ENCODE measurements at places on chromosomes 5 and 9. TPM values are rescaled to one million over a fixed set of nuclear protein-coding genes. Genes with fewer than 3 reads are reported as not detected.

BARX1 gene
- total RNA-seq, result not detected

PCDHGA11 gene
- total RNA-seq, result 2.3 TPM

WNK2 gene
- total RNA-seq, result not detected

NIM1K gene
- total RNA-seq, result 0.37 TPM

TRIO gene
- total RNA-seq, result 199 TPM

KIF20A gene
- total RNA-seq, result 34.8 TPM

ADRA1B gene
- 0.43 TPM for total RNA-seq

SLC25A2 gene
- 0.24 TPM for total RNA-seq

ASPN gene
- 6.5 TPM for total RNA-seq

CDKN2B-AS1 gene
- total RNA-seq, result 1.2 TPM

ECM2 gene
- 0.34 TPM for total RNA-seq

TLX3 gene
- total RNA-seq, result not detected

OBP2B gene
- total RNA-seq, result not detected

PRR16 gene
- total RNA-seq, result 55.6 TPM

DEPDC1B gene
- total RNA-seq, result 8.5 TPM

SLC1A1 gene
- total RNA-seq, result 1.4 TPM

SPATA31E1 gene
- not detected for total RNA-seq

ENC1 gene
- total RNA-seq, result 56.9 TPM

LCN6 gene
- total RNA-seq, result not detected

RANBP6 gene
- total RNA-seq, result 23.6 TPM

ADAMTS16 gene
- not detected for total RNA-seq

ST8SIA4 gene
- not detected for total RNA-seq

NR6A1 gene
- 0.26 TPM for total RNA-seq

ARSI gene
- total RNA-seq, result 5.7 TPM

GCNT4 gene
- total RNA-seq, result 12.5 TPM

MCTP1 gene
- total RNA-seq, result 2.5 TPM

PCDH1 gene
- 0.07 TPM for total RNA-seq

TOR4A gene
- 75.3 TPM for total RNA-seq

ACTL7A gene
- not detected for total RNA-seq

SOHLH1 gene
- not detected for total RNA-seq

PLGRKT gene
- total RNA-seq, result 22.9 TPM

LECT2 gene
- total RNA-seq, result not detected

SMIM32 gene
- total RNA-seq, result not detected
